Neural crest cell (in vitro differentiated cells): ENCODE measurements at places on chromosomes 1 and 21.

DNA sequence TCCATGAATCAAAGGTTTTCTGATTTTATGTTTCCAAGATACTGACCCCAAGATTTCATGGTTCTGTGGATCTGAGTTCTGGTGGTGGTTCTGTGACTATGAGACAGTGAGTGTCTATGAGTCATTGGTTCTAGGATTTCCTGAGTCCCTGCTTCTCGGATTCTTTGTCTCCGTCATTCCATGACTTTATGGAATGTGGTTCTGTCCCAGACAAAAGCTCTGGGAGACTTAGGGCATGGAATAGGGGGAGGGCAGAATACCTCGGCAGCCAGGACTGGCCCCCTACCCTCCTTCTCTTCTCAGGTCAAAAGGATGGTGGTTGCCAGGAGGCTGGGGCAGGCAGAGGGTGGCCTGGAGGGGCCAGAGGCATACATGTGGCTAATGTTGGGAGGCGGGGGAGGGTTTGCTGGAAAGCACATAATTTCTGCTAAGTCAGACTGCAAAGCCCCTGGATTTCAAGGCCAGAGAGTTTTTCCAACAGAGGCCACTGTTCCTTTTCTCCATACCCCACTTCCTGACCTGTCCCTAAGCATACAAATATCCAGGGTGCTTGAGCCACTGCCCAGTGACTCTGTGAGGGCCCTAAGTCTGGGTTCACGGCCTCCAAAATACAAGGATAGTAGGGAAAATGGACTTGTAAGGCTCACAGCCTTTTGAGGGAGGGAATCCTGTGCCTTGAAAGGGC is 17.2 kb downstream of the CDCP2 start:
- no peak for DNase-seq

DNA sequence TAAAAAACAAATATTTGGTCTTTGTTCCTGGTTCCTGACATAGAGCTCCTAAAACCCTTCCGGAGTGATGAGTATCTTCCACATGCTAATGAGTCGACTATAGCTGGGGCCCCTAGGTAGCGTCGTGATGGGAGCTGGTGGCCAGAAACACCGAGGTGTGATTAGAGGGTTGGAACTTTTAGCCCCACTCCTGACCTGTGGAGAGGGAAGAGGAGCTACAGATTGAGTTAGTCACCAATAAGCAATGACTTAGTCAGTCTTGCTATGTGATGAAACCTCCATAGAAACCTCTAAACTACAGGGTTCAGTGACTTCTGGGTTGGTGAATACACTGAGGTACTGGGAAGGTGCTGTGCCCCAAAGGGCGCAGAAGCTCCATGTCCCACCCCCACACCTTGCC is 30.1 kb upstream of the PLD5 start:
- DNase-seq: no peak

DNA sequence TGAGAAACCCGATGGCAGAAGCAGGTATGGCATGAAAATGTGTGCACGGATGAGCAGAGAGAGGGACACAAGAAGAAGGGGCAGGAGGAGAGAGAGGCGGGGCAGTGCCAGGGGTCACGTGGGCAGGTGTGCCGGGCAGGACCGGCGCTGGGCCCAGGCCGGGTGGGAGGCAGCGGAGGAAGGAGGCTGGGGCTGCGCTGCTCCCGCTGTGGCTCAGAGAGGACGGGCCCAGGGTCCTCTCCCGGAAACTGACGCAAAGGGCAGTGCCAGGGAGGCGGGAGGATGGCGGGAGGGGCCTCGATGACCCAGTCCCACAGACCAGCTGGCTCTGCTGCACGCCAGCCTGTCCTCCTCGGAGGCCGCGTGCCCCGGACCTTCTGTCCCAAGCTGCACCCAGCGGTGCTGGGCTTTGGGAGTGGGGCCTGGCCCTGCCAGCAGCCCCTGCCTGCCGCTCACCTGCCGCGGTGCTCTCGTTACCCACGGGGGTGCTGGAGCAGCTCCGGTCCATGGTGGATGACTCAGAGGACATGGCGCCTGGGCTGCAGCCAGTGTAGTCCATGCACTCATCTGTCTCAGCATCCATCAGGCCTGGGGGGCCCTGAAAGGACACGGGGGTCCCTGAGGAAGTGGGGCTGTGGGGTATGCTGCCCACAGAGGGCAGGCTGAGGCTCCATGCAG is 153.9 kb downstream of the CASZ1 start:
- no peak for DNase-seq

DNA sequence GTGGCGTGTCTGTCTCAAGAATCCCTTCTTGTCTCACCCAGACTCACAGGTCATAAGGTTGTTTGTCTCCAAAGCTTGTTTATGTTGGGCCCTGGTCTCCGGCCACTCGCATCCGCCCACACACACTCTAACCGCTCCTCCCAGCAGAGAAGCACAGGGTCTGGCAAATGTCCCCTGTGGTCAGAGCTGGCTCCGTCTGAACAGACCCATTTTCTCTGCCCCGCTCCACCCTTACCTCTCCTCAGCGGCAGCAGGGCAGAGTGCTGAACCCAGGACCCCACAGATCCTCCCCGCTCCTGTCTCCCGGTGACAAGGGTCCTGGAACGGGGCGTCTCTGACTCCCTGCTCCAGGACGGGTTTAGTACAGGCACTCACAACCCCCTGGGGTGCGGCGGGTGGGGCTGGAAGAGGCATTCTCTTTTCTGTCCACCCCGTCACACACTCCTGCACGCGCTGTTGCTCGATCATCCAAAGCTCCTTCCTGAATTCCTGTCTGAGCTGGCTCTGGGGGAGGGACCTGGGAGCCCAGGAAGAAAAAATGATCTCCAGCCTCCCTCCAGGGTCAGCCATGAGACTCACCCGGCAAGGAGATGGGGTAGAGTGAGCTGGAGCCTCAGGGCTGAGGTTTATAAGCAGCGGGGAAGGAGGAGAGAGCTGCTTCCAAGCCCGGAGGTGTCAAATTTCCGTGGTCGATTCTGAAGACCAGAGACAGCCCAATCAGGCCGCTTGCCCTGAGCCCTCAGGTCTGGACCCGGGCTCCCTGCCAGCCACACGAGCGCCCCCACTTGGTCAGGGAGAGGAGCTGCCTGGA is at the start of gene S100A13:
Gene S100A13, minus strand, starts transcription at position 602 of the 811 bp plus-strand sequence. CDS start 1,033 bp downstream, outside the sequence.
- peak; percentile 87 for DNase-seq

DNA sequence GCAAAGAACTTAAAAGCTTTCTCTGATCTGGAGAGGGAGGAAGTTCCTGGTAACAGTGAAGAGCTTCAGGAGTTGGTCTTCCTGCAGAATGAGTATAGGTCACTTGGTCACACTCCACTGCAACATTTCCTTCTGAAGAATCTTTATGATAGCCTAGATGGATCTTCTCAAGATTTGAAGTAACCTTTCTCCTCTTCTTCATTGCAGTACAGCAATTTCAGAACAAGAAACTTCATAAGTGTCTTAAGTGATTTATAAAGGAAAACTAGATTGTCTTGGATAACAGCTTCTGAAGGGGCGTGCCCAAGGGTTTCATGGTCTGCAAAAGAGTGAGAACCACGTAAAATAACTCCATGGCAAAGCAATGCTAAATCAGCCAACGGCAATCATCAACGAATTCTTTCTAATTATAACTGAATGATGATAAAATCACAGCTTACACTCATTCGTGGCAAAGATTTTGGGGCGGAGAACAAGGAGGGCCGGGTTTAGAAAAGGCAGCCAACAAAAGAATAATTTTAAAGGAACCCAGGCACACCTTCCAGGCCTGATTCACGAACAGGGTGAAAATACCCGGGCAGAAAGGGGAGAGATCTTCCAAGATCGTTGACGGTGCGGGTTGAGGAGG is 53.9 kb upstream of the ASPM start:
- no peak for DNase-seq

- no peak for DNase-seq
These were observed 59.3 kb downstream of the MAN1C1 start for GRCh38 chr1:25675729-25676476.

DNA sequence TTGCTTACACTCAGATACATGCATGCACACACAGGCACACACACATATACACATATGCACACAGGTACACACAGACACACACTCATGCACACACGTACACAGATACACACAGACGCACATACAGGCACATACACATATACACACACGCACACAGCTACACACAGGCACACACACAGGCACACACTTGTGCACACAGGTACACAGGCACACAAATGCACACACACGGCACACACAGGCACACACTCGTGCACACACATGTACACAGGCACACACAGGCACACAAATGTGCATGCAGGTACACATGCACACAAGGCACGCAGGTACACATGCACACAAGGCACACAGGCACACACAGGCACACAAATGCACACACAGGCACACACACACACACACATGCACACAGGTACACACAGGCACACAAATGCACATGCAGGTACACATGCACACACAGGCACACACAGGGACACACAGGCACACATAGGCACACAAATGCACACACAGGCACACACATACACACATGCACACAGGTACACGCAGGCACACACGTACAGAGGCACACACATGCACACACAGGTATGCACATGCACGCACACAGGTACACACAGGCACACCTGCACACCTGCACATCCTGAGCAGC is 110.0 kb downstream of the WDR4 start:
- no peak for DNase-seq

GRCh38 chr1:93614541-93614940 is 67.1 kb downstream of the BCAR3 start:
- no peak for DNase-seq

- DNase-seq: no peak
These were observed 76.6 kb upstream of the GUCA2A start for GRCh38 chr1:42240966-42241755.

GRCh38 chr1:165678509-165678908 is 19.9 kb downstream of the ALDH9A1 start:
- DNase-seq: no peak
